Activated naive CD8-positive, alpha-beta T cell treated with anti-CD3 and anti-CD28 coated beads for 36 hours (primary cell): ENCODE measurements at places on chromosomes 13 and 19. TPM values are rescaled to one million over a fixed set of nuclear protein-coding genes. Genes with fewer than 3 reads are reported as not detected.

GRCh38 chr13:90201676-90202460 is 1145.6 kb upstream of the MIR17HG start:
- DNase-seq, result no peak

DNA sequence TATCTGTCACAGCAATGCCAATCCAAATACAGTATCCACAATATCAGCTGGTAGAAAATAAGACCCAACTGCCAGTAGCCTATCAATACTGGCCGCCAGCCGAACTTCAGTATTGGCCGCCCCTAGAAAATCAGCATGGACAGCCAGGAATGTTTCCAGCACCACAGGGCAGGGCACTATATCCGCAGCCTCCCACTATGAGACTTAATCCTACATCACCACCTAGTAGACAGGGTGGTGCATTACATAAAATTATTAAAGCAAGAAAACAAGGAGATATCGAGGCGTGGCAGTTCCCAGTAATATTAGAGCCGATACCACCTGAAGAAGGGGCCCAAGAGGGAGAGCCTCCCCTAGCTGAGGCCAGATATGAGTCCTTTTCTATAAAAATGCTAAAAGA is 111.3 kb downstream of the ZNF486 start:
- DNase-seq, result peak; percentile 3

DNA sequence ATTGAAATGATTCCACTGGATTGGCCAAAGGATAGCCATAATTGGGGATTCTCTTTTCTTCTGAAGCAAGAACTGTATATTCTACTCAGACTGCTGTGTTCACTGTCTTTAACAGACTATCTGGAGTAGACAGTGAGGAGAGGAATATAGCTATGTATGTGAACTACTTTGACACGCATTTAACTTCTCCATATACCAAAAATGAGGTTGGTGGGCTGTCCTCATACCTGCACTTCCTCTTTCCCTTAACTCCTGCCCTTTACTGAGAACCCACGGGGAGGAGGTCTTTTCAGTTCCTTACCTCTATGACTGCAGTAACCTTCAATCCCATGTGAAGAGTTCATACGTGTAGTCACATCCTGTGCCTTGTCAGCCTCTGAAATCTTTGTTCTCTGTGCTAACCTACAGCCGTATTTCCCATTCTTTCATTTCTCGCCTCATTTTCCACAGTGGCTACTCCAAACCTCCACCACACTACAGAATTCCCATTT is 305.8 kb downstream of the MTUS2 start:
- DNase-seq, result no peak

DNA sequence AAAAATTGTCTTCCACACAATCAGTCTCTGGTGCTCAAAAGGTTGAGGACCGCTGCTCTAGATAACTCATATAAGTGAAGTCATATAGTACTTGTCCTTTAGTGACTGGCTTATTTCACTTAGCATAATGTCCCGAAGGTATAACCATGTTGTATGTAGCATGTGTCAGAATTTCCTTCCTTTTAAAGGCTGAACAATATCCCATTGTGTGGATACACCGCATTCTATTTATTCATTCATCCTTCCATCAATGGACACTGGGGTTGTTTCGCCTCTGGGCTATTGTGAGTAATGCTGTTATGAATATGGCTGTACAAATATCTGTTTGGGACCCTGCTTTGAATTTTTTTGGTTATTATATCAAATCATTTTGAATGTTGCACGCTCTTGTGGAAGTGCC is 4.6 kb upstream of the LYPD5 start:
- DNase-seq, result no peak

Gene ZNF628
- total RNA-seq, result 10.3 TPM

Gene DPY19L3
- 18.0 TPM for total RNA-seq

Gene GPR42
- 0.16 TPM for total RNA-seq

Gene C19orf38
- total RNA-seq, result 2.0 TPM

GRCh38 chr13:21659087-21659486 is 11.8 kb upstream of the FGF9 start:
- DNase-seq, result no peak

Gene MEDAG
- total RNA-seq, result not detected

- DNase-seq, result no peak
These were observed 228.3 kb downstream of the KLF5 start for GRCh38 chr13:73286942-73287620.

DNA sequence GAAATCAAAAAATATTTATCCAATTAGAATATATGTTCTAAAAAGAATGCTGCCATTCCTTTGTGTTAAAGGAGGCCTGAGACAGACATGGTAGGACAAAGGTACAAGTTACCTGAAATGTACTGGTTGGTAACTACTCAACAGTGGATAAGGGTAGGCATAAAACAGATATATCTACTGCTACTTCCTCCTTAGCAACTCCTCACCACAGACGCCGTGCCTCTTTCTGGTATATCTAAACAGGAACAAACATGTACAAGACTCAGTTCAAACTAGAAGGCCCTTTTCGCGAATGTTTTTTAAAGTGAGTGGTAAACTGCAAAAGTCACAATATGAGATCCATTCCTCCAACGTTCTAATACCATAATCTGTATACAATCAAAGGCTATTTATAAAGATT is 86.9 kb downstream of the TBC1D4 start:
- no peak for DNase-seq

DNA sequence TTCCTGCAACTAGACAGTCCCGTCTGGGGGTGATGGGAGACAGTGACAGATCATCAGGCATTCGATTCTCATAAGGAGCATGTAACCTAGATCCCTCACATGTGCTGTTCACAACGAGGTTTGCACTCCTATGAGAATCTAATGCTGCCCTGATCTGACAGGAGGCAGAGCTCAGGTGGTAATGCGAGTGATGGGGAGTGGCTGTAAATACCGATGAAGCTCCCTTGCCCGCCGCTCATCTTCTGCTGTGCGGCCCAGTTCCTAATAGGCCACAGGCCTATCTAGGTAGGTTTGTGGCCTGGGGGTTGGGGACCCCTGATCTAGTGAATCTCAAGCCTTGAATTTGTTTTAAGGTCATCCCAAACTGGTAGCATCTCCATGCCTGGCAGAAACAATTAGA is 27.3 kb upstream of the FAM124A start:
- no peak for DNase-seq

Gene ATCAY
- not detected for total RNA-seq

DNA sequence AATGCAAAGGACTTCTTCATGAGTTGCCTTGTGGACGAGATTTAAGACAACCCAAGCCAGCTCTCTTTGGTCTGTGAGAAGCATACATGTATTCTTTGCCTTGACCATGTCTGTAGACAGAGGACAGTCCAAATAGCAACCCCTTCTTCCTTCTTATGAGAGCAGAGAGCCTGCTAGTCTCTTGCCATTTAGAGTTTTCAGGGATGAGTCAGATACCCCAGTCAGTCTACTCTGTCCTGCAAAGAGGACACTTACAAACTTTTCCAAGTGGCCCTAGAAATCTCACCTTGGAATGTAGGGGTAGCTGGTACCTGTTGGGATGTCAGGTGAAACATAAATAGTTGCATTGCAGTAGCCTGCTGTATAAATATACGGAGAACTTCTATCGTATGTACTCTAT is 36.7 kb downstream of the DNAJC3 start:
- no peak for DNase-seq

Gene CEACAM4
- total RNA-seq, result not detected

Gene GFY
- not detected for total RNA-seq

Gene RDH8
- not detected for total RNA-seq

- DNase-seq, result peak; percentile 43
These were observed 412.8 kb downstream of the ZNF536 start for GRCh38 chr19:30784850-30785457.

Gene FARSA
- 167 TPM for total RNA-seq

DNA sequence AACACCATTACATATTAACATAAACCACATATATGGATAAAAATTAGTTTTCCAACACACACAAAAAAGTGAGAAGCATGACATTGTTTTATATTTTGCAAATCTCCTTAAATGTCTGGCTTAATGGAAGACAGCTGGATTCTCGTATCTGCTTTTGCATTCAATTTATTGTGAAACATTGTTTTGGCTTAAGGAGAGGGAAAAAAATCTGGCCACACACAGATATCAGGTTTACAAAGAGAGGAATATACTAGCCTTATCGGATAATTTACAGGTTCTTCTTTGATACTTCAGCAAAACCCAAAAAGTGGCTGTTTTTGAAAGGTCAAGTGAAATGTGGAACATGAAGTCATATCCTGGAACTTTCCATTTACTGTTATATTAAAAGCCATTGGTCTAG is 523.5 kb upstream of the ARGLU1 start:
- no peak for DNase-seq

DNA sequence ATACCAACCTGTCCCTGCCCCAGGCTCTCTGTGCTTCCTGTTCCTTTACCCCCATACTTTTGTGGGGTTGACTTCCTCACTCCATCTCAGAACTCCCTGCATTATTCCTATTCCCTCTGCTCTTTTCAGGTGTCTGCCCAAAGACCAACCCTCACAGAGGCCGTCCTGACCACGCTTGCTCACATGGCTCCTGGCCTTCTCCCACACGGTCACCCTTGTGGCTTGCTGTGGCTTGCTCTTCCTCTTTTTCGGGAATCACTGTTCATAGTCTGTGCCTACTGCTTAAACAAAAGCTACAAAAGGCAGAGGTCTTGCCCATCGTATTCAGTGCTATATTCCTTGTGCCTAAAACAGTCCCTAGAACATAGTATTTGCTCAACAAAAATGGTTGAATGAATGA is 25.2 kb upstream of the ARGLU1 start:
- DNase-seq, result no peak

DNA sequence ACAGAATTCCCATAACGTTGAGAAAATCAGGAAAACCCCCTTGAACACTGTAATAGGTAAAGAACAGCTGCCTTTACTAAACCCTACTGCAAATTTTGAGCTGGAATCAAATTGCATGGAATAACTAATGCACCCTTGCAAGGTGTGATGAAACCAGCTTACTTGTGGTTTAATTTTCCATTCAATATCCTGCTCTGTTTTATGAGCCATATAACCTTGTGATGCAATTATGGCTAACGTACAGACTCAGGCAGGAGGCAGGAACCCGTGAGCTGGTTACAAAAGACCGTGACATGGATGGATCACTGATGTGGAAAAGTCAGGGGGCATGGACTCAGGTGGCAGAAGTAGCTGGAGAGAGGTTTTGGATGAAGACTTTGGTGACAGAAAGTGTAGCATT is 438.6 kb downstream of the COG6 start:
- no peak for DNase-seq

- DNase-seq, result no peak
These were observed 11.5 kb upstream of the CAPNS1 start for GRCh38 chr19:36128392-36128736.

DNA sequence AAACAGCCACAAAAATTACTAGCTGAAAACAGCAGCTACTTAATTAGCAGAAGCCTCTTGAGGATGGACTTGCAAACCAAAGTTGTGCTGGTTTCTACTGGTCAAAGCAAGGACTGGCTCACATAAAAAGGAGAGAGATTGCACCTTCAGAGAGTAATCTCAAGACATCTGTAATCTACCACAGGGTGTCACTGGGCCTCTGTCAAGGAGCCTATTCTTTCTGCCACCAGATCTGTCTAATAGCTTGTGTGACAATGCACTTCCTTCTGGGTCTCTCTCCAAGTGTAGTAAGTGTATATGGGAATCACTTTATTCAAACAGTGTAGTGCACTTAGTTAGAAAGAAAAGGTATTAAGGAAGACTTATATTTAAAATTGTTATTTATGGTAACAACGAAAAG is 24.4 kb upstream of the ZNF561 start:
- no peak for DNase-seq

Gene ZNF793
- total RNA-seq, result 3.9 TPM

Gene HIPK4
- total RNA-seq, result not detected

GRCh38 chr19:11405846-11406643 is 13.1 kb downstream of the RGL3 start:
- peak; percentile 68 for DNase-seq

DNA sequence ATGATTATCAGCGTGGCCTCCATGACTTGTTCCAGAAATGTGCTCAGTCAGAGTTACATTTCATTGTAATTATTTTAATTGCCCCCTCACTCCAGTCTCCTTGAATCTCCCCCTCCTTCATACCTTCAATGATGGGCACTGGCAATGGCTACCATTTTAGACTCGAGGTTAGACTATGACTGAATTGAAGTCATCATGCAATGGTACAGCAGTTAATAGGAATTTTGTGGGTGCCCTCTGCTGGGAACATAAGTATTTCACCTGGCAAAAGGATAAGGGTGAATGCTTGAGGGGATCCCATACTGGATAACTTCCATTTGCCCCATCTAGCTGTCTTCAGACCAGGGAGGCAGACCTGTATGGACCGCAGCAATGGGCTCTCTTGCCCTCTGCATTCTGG is 32.2 kb upstream of the USP12 start:
- no peak for DNase-seq

Gene ERICH4
- not detected for total RNA-seq

GRCh38 chr13:42258747-42259146 is 13.2 kb upstream of the AKAP11 start:
- DNase-seq, result no peak

GRCh38 chr13:42108217-42108616 is 59.8 kb downstream of the DGKH start:
- no peak for DNase-seq

- no peak for DNase-seq
These were observed 63.4 kb downstream of the INSR start for GRCh38 chr19:7230826-7231225.

GRCh38 chr13:43441464-43441863 is 345.3 kb downstream of the ENOX1 start:
- no peak for DNase-seq

DNA sequence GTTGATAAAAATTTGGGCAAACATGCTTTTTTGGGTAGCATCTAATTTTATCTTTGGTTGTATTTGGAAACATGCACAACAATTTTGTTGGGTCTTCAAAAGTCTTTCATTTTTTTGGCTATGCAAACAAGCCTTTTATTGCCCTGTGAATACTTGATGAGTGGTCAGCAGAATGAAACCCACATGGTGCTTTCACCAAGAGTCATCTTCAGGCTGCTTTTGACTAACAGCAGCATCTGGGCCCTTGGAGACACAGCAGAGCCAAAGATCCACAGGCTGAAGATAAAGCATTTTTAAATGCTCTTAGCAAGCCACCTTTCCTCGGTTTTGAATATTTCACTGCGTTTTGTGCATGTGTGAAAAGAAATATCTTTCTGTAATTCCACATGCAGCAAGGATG is 154.9 kb downstream of the FGF9 start:
- no peak for DNase-seq

Gene ZNF527
- 6.6 TPM for total RNA-seq
